Adrenal gland (tissue), 19 donors: ENCODE measurements at places on chromosomes 5 and 9.

GRCh38 chr5:93599399-93600120, 16.5 kb downstream of the NR2F1 start:
- H3K4me3 ChIP-seq = peak overlapping the region; percentile 14
- H3K27ac ChIP-seq = peak overlapping the region; percentile 76
- DNase-seq = no peak

DNA sequence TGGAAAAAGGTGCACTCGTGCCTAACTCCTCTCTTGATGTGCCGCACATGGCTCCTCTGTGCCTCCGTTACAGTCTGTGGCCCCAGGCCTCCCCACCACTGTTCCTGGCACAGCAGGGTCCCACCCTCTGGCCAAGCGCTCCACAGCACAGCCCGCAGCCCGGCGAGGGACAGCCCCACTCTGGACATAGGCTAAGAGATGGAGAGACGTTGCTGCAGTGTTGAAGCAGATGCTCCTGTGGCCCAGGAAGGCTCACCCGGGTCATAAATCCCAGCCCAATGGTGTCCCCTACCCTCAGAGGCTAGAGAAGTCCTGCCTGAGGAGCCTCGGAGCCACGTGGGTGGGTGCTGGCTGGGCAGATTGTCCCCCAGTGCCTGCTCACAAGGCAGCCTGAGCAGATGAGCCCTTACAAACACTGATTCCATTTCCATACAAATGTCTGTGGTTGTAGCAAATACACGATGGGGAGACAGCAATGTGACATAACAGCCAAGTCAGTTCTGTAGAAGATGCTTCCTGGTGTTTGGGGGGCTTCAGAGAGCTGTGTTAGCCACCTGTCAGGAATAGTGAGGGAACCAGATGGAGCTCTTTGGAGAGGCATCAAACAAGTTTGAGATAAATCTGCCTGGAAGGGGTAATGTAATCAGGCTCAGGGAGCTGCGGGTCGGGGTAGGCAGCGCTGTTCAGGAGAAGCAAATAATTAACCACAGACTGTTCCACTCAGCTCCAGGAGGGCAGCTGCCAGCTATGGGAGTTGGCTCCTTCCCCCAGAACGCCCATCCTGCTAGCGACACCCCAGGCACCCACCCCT, 41.7 kb downstream of the C5orf15 start:
- DNase-seq = no peak
- H3K27me3 ChIP-seq = no peaks in the 10 kb centered on the region
- H3K36me3 ChIP-seq = no peaks in the 10 kb centered on the region
- peaks cover 14% of the 10 kb centered on the region for H3K4me1 ChIP-seq

GRCh38 chr9:94624629-94625028, 14.7 kb downstream of the FBP1 start:
- H3K4me1 ChIP-seq = no peaks in the 10 kb centered on the region
- no peaks in the 10 kb centered on the region for H3K36me3 ChIP-seq
- no peak for DNase-seq
- no peak overlapping the region for H3K4me3 ChIP-seq

DNA sequence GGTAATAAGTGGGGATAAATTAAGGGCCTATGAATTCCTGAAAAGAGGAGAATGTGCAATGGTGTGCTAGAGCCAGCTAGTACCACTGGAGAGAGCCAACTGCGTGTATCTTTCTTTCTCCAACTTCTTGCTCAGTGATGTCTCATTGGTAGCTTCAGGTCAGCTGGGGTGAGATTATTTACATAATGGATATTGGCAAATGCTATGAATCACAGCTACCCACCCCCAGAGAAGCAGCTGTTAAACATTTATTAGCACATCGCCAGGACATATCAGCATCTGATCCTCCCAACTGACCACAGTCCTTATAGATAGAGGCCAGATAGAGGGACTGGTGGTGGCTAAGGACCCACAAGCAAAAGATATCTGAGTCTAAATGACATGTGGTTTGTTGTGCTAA, 421.3 kb downstream of the ACTL7B start:
- H3K27ac ChIP-seq = no peak overlapping the region
- H3K27me3 ChIP-seq = no peaks in the 10 kb centered on the region
- H3K4me1 ChIP-seq = no peaks in the 10 kb centered on the region
- no peaks in the 10 kb centered on the region for H3K36me3 ChIP-seq
- no peak for DNase-seq

- no peaks in the 10 kb centered on the region for H3K4me1 ChIP-seq
- H3K36me3 ChIP-seq = no peaks in the 10 kb centered on the region
- no peak overlapping the region for H3K27ac ChIP-seq
- H3K4me3 ChIP-seq = no peak overlapping the region
Observed at GRCh38 chr9:87867391-87867790, 15.3 kb upstream of the SPATA31E1 start.

DNA sequence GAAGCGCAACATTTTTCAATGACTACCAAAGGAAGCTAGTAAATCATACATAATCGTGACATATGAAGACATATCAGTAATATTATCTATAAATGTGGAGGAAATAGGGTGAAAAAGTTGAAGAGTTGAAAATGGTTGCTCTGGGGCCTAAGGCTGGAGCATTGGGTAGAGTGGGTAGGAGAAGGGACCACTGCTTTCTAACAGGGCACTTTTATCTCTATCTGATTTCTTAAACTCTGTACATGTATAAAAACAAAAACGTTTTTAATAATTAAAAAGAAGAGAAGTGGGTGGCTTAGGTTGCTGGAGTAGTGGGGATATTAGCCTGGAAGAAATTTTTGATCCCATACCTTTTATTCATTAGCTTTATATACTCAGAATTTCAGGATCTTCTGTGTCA, 44.2 kb upstream of the ITGA1 start:
- no peaks in the 10 kb centered on the region for H3K36me3 ChIP-seq
- H3K4me3 ChIP-seq = no peak overlapping the region
- peaks cover 29% of the 10 kb centered on the region for H3K4me1 ChIP-seq

DNA sequence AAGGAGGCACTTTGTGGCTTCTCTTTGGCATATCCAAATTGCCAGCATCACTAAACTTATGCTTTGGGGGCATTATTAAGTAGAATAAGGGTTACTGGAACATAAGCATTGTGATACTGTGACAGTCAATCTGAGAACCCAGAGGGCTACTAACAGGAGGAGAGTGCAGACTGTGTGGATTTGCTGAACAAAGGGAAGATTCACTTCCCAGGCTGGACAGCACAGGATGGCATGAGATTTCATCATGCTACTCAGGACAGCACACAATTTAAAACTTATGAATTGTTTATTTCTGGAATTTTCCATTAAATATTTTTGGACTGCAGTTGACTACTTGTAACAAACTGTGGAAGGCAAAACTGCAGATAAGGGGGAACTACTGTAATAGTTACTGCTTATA, 212.5 kb downstream of the TMC1 start:
- H3K4me3 ChIP-seq = no peak overlapping the region
- no peaks in the 10 kb centered on the region for H3K36me3 ChIP-seq
- no peak overlapping the region for H3K27ac ChIP-seq
- no peaks in the 10 kb centered on the region for H3K27me3 ChIP-seq

- no peak for DNase-seq
- no peaks in the 10 kb centered on the region for H3K36me3 ChIP-seq
- H3K4me1 ChIP-seq = no peaks in the 10 kb centered on the region
- H3K27ac ChIP-seq = no peak overlapping the region
- H3K4me3 ChIP-seq = no peak overlapping the region
Observed at GRCh38 chr5:179212870-179213269, 132.4 kb downstream of the ADAMTS2 start.

GRCh38 chr9:94277885-94278536, 18.9 kb downstream of the ZNF169 start:
- H3K4me3 ChIP-seq = no peak overlapping the region
- H3K27me3 ChIP-seq = no peaks in the 10 kb centered on the region
- H3K36me3 ChIP-seq = peaks cover 6% of the 10 kb centered on the region
- no peak for DNase-seq

DNA sequence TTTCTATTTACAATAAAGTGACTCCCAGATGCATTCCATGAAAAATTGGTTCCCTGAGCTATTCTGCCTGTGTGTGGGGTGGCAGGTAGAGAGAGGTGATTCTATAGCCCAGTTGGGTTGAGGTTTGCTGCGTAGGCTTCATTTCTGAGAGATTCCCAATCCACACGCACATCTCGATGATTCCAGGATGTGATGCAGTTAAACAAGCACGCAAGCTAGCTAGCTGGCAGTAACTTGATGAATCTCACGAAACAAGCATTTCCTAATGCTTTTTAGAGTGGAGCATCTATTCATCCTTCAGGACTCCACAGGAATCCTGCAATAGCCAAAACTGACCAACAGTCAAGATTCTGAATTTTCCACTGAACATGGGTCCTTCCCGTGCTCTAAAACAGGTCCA, 43.8 kb upstream of the CER1 start:
- DNase-seq = no peak
- H3K36me3 ChIP-seq = no peaks in the 10 kb centered on the region
- no peaks in the 10 kb centered on the region for H3K27me3 ChIP-seq
- H3K4me1 ChIP-seq = no peaks in the 10 kb centered on the region

- H3K27me3 ChIP-seq = no peaks in the 10 kb centered on the region
- H3K4me3 ChIP-seq = no peak overlapping the region
- no peak overlapping the region for H3K27ac ChIP-seq
- DNase-seq = no peak
Observed at GRCh38 chr5:75116856-75117255, 64.5 kb upstream of the GCNT4 start.

GRCh38 chr5:24351285-24351684, 293.5 kb downstream of the CDH10 start:
- H3K4me3 ChIP-seq = no peak overlapping the region
- H3K4me1 ChIP-seq = no peaks in the 10 kb centered on the region
- no peaks in the 10 kb centered on the region for H3K27me3 ChIP-seq
- H3K36me3 ChIP-seq = no peaks in the 10 kb centered on the region
- DNase-seq = no peak
- no peak overlapping the region for H3K27ac ChIP-seq

GRCh38 chr5:32989815-32990214, 278.7 kb downstream of the NPR3 start:
- no peak overlapping the region for H3K27ac ChIP-seq
- H3K36me3 ChIP-seq = no peaks in the 10 kb centered on the region
- no peaks in the 10 kb centered on the region for H3K4me1 ChIP-seq
- H3K4me3 ChIP-seq = no peak overlapping the region

GRCh38 chr9:130487500-130487899, 42.7 kb downstream of the ASS1 start:
- H3K36me3 ChIP-seq = no peaks in the 10 kb centered on the region
- no peak overlapping the region for H3K27ac ChIP-seq
- H3K4me1 ChIP-seq = no peaks in the 10 kb centered on the region
- H3K27me3 ChIP-seq = no peaks in the 10 kb centered on the region
- H3K4me3 ChIP-seq = no peak overlapping the region
- no peak for DNase-seq

DNA sequence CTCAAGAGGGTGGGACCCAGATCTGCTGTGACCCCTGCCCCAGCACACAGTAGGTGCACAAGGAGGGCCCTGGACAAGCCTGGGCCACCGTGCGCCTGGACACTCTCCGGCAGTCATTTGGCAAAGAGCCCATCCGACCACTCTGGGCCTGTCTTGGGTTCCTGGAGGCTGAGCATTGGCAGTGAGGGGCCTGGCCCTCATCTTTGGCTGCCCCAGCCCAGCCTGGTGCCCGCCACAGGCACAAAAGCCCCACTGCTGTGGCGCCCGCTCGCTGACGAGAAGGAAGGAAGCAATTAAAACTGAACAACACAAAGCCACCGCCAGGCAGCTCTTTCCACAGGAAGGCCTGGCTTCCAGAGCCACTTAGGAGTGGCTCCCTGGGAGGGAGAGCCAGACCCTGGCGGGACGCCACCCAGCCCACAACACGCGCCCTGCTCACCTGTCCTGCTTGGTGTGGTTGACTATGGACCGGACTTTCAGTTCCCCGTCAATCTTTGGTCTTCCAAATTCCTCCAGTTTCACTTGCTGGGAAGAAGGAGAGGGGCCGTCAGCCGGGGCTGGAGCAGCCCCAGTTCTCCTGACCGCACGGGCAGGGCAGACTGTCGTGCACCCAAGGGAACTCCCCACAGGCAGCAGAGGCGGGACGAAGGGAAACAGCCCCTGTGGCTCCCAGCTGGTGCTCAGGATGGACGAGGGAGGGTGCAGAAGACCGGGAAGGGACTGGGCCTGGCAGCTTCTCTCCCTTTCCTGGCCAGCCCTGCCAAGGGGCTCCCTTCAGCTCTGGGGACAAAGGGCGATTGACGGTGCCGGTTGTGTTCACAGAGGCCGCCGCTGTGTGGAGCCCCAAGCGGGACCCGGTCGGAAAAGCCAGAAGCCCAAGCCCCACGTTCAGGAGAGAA, 50.9 kb upstream of the SARDH start:
- H3K27me3 ChIP-seq = no peaks in the 10 kb centered on the region
- no peak overlapping the region for H3K4me3 ChIP-seq
- peaks cover 7% of the 10 kb centered on the region for H3K4me1 ChIP-seq
- H3K36me3 ChIP-seq = peaks cover 30% of the 10 kb centered on the region
- no peak overlapping the region for H3K27ac ChIP-seq

DNA sequence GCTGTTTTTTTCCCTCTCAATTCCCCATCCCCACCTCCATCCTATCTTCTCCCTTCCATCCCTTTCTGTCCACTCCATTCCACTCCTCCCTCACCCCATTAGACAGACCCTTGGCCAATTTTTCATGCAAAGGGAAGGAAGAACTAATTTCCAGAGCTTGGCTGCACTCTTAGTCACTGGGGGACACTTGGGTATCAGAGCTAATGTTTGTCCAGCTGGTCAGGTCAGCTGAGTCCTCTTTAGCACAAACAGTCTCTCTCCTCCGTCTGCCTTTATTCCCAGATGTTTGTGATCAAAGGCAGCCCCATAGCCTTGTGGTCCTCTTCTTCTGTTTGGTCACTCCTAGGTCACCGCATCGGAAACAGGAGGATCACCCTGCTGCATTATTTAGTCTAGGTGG, 148.5 kb downstream of the NMUR2 start:
- H3K4me3 ChIP-seq = no peak overlapping the region
- H3K36me3 ChIP-seq = no peaks in the 10 kb centered on the region
- H3K4me1 ChIP-seq = no peaks in the 10 kb centered on the region
- DNase-seq = no peak
- H3K27ac ChIP-seq = no peak overlapping the region

DNA sequence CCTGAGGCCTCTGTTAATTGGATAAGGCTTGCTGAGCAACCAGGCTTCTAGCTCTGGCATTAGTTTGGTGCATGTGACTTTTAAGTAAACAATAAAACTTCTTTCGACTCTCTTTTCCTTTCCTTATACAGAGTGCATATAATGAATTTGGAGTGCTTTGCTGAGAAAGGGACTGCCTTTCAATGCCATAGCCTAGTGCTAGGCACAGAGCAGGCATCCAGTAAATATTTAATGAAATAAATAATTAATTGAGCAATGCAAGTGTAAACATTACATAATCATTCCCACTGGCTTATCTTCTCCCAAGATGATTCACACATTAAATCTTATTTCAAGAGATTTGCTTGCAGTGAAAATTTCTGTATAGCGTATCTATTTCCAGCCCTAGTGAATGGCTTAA, 74.1 kb downstream of the NMUR2 start:
- H3K4me1 ChIP-seq = no peaks in the 10 kb centered on the region
- no peaks in the 10 kb centered on the region for H3K36me3 ChIP-seq
- H3K27ac ChIP-seq = no peak overlapping the region
- H3K4me3 ChIP-seq = no peak overlapping the region
- H3K27me3 ChIP-seq = no peaks in the 10 kb centered on the region

- peak overlapping the region; percentile 98 for H3K27ac ChIP-seq
- peaks cover 23% of the 10 kb centered on the region for H3K4me1 ChIP-seq
- peak overlapping the region; percentile 98 for H3K4me3 ChIP-seq
- no peaks in the 10 kb centered on the region for H3K36me3 ChIP-seq
Observed at GRCh38 chr9:134068744-134069479, 1.1 kb upstream of the BRD3 start.

- no peak overlapping the region for H3K4me3 ChIP-seq
- no peaks in the 10 kb centered on the region for H3K27me3 ChIP-seq
- H3K36me3 ChIP-seq = peaks cover 3% of the 10 kb centered on the region
- DNase-seq = no peak
- H3K4me1 ChIP-seq = no peaks in the 10 kb centered on the region
- H3K27ac ChIP-seq = no peak overlapping the region
Observed at GRCh38 chr5:766666-767431, 17.7 kb downstream of the ZDHHC11B start.
